ENCODE measurements at places on chromosomes 12 and 14.

- no peak overlapping the region for H3K4me3 ChIP-seq
- H3K4me1 ChIP-seq: no peaks in the 10 kb centered on the region
- no peak overlapping the region for H3K27ac ChIP-seq
- H3K36me3 ChIP-seq: no peaks in the 10 kb centered on the region
- no peak for DNase-seq
These were observed 68.0 kb downstream of the GSC start for GRCh38 chr14:94701861-94702370.

DNA sequence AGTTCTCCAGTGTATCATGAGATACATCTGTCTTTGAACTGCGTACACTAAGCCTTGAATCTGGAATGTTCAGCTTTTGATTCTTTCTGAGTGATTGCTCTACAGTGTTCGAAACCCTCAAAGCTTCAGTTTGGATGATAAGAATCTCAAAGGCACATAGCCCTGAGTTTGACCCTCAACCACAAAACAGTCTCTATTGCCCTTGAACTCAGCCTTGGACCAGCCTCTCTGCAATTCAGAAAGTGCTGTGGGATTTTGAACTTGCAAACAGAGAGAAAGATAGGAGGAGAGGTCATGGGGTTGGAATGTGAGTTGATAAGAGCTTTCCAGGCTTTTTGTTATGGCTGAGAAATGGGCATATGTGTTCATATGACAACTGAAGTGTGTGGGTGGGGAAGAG is 100.3 kb downstream of the MYRFL start:
- H3K27ac ChIP-seq: no peak overlapping the region
- H3K4me1 ChIP-seq: no peaks in the 10 kb centered on the region
- H3K4me3 ChIP-seq: no peak overlapping the region
- peaks cover 13% of the 10 kb centered on the region for H3K27me3 ChIP-seq
- no peaks in the 10 kb centered on the region for H3K36me3 ChIP-seq

DNA sequence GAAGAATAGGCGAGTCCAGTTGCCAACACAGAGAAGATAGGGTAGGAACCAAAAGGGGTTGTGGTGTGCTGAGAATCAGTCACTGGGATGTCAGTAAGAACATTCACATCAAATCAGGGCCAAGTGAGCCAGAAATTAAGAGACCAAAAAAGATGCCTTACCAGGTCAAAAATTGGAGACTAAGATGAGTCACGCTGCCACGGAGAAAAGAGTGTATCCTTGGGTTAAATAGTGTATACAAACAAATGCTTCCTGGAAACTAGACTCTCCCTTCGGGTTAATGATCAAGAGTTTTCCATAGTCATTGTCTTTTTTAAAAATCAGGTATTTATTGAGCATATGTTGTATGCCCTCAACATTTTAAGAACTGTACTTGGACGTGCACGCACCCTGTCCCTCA is 45.2 kb upstream of the BAZ1A start:
- no peak for DNase-seq
- H3K4me1 ChIP-seq: no peaks in the 10 kb centered on the region
- no peaks in the 10 kb centered on the region for H3K27me3 ChIP-seq
- H3K36me3 ChIP-seq: no peaks in the 10 kb centered on the region

GRCh38 chr14:55583942-55584468 is 4.0 kb downstream of the KTN1 start:
- no peaks in the 10 kb centered on the region for H3K27me3 ChIP-seq
- peaks cover 3% of the 10 kb centered on the region for H3K36me3 ChIP-seq
- no peak overlapping the region for H3K4me3 ChIP-seq
- no peak for DNase-seq
- no peak overlapping the region for H3K27ac ChIP-seq

DNA sequence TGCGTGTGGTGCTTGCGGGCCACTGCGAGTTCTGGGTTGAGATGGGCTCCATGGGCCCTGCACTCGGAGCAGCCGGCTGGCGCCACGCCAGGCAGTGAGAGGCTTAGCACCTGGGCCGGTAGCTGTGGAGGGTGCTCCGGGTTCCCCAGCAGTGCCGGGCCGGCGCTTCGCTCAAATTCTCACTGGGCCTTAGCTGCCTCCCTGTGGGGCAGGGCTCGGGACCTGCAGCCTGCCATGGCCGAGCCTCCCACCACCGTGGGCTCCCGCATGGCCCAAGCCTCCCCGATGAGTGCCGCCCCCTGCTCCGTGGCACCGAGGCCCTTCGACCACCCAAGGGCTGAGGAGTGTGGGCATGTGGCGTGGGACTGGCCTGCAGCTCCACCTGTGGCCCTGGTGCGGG is 375.7 kb downstream of the NELL2 start:
- no peaks in the 10 kb centered on the region for H3K36me3 ChIP-seq
- no peak overlapping the region for H3K4me3 ChIP-seq
- H3K27ac ChIP-seq: no peak overlapping the region
- no peaks in the 10 kb centered on the region for H3K4me1 ChIP-seq

- no peak overlapping the region for H3K27ac ChIP-seq
- DNase-seq: no peak
- H3K36me3 ChIP-seq: no peaks in the 10 kb centered on the region
- H3K27me3 ChIP-seq: peaks cover 16% of the 10 kb centered on the region
These were observed 50.2 kb upstream of the OTX2 start for GRCh38 chr14:56860441-56860840.

GRCh38 chr14:105034315-105035039 is 13.6 kb upstream of the CDCA4 start:
- no peak overlapping the region for H3K27ac ChIP-seq
- no peak for DNase-seq
- H3K27me3 ChIP-seq: peaks cover 5% of the 10 kb centered on the region

- H3K4me1 ChIP-seq: no peaks in the 10 kb centered on the region
- no peak overlapping the region for H3K27ac ChIP-seq
- H3K27me3 ChIP-seq: peaks cover 41% of the 10 kb centered on the region
These were observed 13.0 kb downstream of the TBX5 start for GRCh38 chr12:114392909-114393308.

- DNase-seq: no peak
- H3K4me1 ChIP-seq: peaks cover 23% of the 10 kb centered on the region
- H3K4me3 ChIP-seq: no peak overlapping the region
- H3K27me3 ChIP-seq: no peaks in the 10 kb centered on the region
- peaks cover 23% of the 10 kb centered on the region for H3K36me3 ChIP-seq
These were observed 93.8 kb upstream of the MON2 start for GRCh38 chr12:62372825-62373224.

DNA sequence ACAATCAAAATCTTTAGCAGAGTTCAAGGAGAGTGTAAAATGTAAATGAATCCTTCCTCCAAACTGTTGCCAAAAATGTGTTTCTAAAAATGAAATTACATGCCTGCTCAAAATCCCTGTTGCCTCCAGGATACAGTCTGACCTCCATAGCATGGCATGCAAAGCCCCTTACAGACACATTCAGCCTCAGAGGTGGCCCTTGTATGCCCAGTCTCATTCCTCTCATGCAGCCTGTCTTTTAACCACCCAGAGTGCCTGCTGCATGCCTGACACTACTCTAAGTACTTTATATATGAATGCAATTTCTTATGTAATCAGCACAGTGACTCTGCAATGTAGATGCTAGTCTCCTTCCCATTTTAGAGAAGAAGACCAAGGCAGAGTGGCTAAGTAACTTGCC is 24.4 kb upstream of the PTPRQ start:
- DNase-seq: no peak
- H3K36me3 ChIP-seq: no peaks in the 10 kb centered on the region
- H3K4me1 ChIP-seq: no peaks in the 10 kb centered on the region
- no peak overlapping the region for H3K4me3 ChIP-seq
- H3K27me3 ChIP-seq: no peaks in the 10 kb centered on the region

DNA sequence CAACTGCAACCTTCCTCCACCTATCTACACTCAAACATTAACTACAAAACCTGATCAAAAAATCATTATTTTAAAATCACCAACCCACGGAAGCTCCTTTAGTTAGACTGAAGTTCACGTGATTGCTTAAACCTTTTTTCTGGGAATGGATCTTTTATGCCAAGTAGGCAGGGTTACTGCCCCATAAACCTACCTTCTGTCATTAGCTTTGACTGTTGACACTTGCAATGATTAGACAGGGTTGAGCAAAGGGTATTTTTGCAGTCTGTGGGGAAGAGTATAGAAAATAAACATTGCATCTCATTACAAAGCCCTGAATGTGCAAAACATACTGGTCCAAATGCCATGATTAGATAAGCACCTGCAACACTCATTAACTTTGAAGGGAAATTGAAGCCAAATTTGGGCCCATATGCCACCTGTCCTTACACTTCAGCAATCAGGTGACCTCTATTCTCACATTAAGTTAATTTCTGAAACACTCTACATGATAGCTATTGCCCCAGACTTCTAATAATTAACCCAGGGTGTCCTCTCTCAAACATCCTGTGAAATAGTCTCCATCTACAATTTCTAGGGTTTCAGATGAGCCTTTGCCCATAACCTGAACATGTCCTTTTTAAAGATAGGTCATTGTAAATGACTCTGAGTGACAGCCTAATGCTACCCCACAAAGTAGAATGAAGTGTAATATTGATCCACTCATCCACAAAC is 156.0 kb upstream of the PLEKHG7 start:
- no peaks in the 10 kb centered on the region for H3K27me3 ChIP-seq
- no peak overlapping the region for H3K4me3 ChIP-seq
- H3K27ac ChIP-seq: no peak overlapping the region
- H3K36me3 ChIP-seq: peaks cover 10% of the 10 kb centered on the region
- DNase-seq: no peak

DNA sequence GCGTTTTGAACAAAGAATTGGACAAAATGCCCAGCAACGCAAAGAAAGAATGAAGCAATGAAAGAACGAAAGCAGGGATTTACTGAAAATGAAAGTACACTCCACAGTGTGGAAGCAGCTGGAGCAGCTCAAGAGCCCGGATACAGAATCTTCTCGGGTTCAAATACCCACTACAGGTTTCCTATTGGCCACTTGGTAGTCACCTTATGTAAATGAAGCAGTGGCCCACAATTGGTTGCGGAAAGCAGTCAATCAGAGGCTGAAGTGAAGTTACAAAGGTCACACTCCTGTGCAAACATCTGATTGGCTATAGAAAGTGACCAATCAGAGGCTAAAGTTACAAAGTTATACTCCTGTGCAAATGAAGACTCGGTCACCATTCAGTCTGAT is 15.0 kb upstream of the PPP1R13B start:
- peaks cover 7% of the 10 kb centered on the region for H3K27me3 ChIP-seq
- DNase-seq: no peak
- no peaks in the 10 kb centered on the region for H3K4me1 ChIP-seq

GRCh38 chr14:31022386-31022785 is 3.1 kb upstream of the AP4S1 start:
- H3K4me3 ChIP-seq: no peak overlapping the region
- H3K27me3 ChIP-seq: no peaks in the 10 kb centered on the region
- H3K4me1 ChIP-seq: peaks cover 46% of the 10 kb centered on the region
- H3K36me3 ChIP-seq: peaks cover 17% of the 10 kb centered on the region
- no peak overlapping the region for H3K27ac ChIP-seq

- no peak overlapping the region for H3K4me3 ChIP-seq
- H3K27ac ChIP-seq: no peak overlapping the region
- peaks cover 4% of the 10 kb centered on the region for H3K27me3 ChIP-seq
- DNase-seq: no peak
- no peaks in the 10 kb centered on the region for H3K36me3 ChIP-seq
These were observed 39.9 kb downstream of the ATL1 start for GRCh38 chr14:50599700-50600444.

GRCh38 chr14:70995671-70996070 is 88.4 kb downstream of the PCNX1 start:
- peaks cover 7% of the 10 kb centered on the region for H3K36me3 ChIP-seq
- no peak for DNase-seq
- no peak overlapping the region for H3K4me3 ChIP-seq
- no peaks in the 10 kb centered on the region for H3K27me3 ChIP-seq
- peaks cover 24% of the 10 kb centered on the region for H3K4me1 ChIP-seq

GRCh38 chr14:102916347-102917055 is 6.0 kb upstream of the AMN start:
- no peak overlapping the region for H3K27ac ChIP-seq
- no peaks in the 10 kb centered on the region for H3K36me3 ChIP-seq
- no peaks in the 10 kb centered on the region for H3K4me1 ChIP-seq
- DNase-seq: no peak
- no peak overlapping the region for H3K4me3 ChIP-seq

GRCh38 chr12:80352474-80352873 is 91.6 kb upstream of the PTPRQ start:
- H3K4me1 ChIP-seq: no peaks in the 10 kb centered on the region
- H3K27me3 ChIP-seq: no peaks in the 10 kb centered on the region
- H3K4me3 ChIP-seq: no peak overlapping the region

DNA sequence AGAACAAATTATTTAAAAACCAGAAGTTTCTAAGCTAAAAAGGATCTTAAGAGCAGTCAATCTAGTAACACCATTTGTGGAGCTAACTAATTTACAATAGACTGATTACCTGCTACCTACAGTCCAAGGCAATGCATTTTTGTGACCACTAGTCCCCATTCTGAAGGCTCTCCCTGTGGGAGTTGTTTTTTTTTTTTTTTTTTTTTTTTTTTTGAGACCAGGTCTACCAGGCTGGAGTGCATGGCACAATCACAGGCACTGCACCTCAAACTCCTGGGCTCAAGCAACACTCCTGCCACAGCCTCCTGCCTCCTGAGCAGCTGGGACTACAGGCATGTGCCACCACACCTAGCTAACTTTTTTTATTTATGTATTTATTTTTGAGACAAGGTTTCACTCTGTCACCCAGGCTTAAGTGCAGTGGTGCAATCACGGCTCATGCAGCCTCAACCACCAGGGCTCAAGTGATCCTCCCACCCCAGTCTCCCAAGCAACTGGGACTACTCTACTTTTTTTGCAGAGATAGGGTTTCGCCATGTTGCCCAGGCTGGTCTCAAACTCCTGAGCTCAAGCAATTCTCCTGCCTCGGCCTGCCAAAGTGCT is 3.9 kb downstream of the GNPTAB start:
- peaks cover 69% of the 10 kb centered on the region for H3K4me1 ChIP-seq
- H3K27ac ChIP-seq: no peak overlapping the region
- DNase-seq: no peak
- H3K36me3 ChIP-seq: peaks cover 13% of the 10 kb centered on the region
- H3K4me3 ChIP-seq: no peak overlapping the region

DNA sequence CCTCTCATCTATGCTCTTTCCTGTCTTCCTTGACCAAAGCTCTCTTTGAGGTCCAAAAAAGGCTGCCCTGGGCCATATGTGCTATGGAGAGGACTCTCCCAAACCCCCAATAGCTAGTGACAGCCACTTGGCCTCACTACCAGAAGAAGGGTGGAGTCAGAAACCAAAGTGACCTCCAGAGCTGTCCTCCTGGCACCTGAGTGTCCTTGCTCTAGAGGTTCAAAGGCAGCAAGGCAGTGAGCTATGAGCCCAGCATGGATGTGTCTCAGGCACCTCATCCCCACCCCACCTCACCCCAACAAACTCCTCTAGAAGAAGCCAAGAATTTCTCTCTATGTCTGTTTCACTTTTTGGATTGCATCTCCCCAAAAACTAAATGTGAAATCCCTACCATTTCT is 4.1 kb upstream of the AQP5 start:
- H3K4me3 ChIP-seq: no peak overlapping the region
- no peak for DNase-seq
- no peak overlapping the region for H3K27ac ChIP-seq
- H3K4me1 ChIP-seq: peaks cover 7% of the 10 kb centered on the region
- H3K36me3 ChIP-seq: no peaks in the 10 kb centered on the region

- no peak overlapping the region for H3K27ac ChIP-seq
- H3K36me3 ChIP-seq: no peaks in the 10 kb centered on the region
- no peaks in the 10 kb centered on the region for H3K4me1 ChIP-seq
- no peaks in the 10 kb centered on the region for H3K27me3 ChIP-seq
These were observed 832.0 kb downstream of the GALC start for GRCh38 chr14:87160989-87161388.
